ENCODE measurements at places on chromosomes 2 and 18.

DNA sequence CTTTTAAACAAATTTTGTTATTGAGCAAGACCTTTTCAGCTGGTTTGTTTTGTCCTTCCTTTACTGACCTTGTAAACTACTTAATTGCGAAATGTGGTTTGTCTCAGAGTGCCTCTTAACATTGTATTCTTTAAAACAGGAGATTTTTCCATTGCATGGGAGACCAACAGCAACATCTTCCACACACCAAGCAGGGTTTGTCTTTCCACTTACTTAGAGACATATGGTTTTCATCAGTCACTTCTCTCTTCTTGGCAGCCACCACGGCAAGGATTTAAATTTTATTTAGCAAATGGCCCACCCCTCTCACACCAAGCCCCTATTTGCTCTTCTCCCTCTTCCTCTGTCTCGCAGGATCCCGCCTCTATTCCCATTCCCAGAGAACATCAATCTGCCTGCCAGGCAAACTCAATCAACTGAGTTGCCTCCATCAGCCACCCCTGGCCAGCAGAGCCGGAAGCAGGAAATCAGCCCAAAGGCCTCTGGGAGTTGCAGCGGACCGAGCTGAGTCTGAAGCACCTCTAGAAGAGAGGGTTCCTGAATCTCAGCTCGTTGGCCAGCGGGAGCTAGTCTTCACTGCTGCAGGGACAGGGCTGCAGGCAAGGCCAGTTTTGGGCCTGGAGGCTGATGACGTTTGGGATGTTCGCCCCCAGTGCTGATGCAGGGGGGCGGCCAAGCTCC lies 11.3 kb upstream of the CIB4 start:
- DNase-seq: no peak

GRCh38 chr2:20672201-20672951 lies 5.4 kb downstream of the GDF7 start:
- no peak for DNase-seq

GRCh38 chr2:236940916-236941520 lies 144.7 kb upstream of the COPS8 start:
- DNase-seq: no peak

- DNase-seq: no peak
Measured at GRCh38 chr18:70338890-70339289, 50.0 kb downstream of the SOCS6 start.

All from cerebellar nuclear complex (tissue), 1 donor.